Lower lobe of right lung (tissue), 2 donors: ENCODE measurements at places on chromosomes 7 and 10. TPM values are rescaled to one million over a fixed set of nuclear protein-coding genes. Genes with fewer than 3 reads are reported as not detected.
A peak's percentile ranks its signal among the peaks of the same experiment; 100 is the strongest.

SLC26A3 gene
- not detected for total RNA-seq

NXPH1 gene
- not detected for total RNA-seq

VAX1 gene
- total RNA-seq = not detected

AGR3 gene
- total RNA-seq = 105 TPM

ANXA8 gene
- 15.0 TPM for total RNA-seq

SEMA3A gene
- 9.7 TPM for total RNA-seq

ARHGEF35 gene
- 10.3 TPM for total RNA-seq

FOXI2 gene
- not detected for total RNA-seq

MEIG1 gene
- total RNA-seq = 0.95 TPM

STAMBPL1 gene
- total RNA-seq = 7.1 TPM

RNF133 gene
- total RNA-seq = 1.0 TPM

OPN4 gene
- total RNA-seq = not detected

DNA sequence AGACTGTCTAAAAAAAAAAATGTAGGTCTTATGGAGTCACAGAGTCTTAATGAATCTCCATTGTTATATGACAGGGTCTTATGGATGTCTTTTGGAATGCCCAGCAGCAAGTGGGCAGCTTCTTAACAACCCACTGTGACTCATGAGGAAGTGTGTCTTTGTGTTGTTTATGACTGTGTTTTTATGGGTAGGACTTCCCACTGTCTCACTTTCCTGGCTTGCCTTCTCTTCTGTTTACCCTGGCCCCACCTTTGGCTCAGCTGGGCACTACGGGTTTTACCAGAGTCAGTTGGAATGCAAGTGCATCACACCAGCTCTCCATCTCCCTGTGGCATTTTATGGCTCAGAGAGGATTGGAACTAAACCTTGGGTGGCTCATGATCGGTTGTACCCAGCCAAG, 580.5 kb downstream of the AUTS2 start:
- H3K4me3 ChIP-seq = no peak overlapping the region
- no peaks in the 10 kb centered on the region for H3K36me3 ChIP-seq
- DNase-seq = peak; percentile 51
- H3K27ac ChIP-seq = no peak overlapping the region

- H3K27ac ChIP-seq = no peak overlapping the region
- DNase-seq = no peak
Observed at GRCh38 chr10:84292502-84292901, 35.9 kb upstream of the CCSER2 start.

GRCh38 chr7:135975166-135975565, 2.0 kb downstream of the MTPN start:
- H3K27me3 ChIP-seq = no peaks in the 10 kb centered on the region
- H3K27ac ChIP-seq = no peak overlapping the region
- H3K4me3 ChIP-seq = peak overlapping the region; percentile 93
- DNase-seq = no peak
- H3K4me1 ChIP-seq = peaks cover 68% of the 10 kb centered on the region

DNA sequence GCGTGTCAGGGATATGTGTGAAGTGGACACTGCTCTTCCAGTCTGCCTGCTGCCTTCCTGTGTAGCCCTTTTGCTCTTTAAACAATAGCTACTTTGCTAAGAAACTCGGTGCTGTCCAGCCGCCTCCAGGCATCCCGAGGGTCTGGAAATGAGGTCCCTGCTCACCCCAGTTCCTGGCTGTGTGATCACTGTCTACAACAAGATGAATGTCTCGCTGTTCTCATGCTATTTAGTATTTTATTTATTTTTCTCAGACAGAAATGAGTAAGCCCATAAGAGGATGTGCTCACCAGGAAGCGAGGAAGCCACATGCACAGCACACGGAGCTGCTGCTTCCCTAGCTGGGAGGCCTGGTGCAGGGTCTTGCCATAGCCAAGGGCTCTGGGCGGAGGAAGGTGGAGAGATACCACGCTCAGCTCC, 167.0 kb upstream of the PITRM1 start:
- H3K4me1 ChIP-seq = no peaks in the 10 kb centered on the region
- DNase-seq = no peak
- H3K4me3 ChIP-seq = no peak overlapping the region
- no peaks in the 10 kb centered on the region for H3K36me3 ChIP-seq

GRCh38 chr7:15209429-15209828, 306.9 kb upstream of the DGKB start:
- no peak overlapping the region for H3K27ac ChIP-seq
- no peak overlapping the region for H3K4me3 ChIP-seq
- H3K4me1 ChIP-seq = no peaks in the 10 kb centered on the region
- no peak for DNase-seq

- H3K36me3 ChIP-seq = no peaks in the 10 kb centered on the region
- H3K4me3 ChIP-seq = no peak overlapping the region
- no peaks in the 10 kb centered on the region for H3K27me3 ChIP-seq
- peaks cover 22% of the 10 kb centered on the region for H3K4me1 ChIP-seq
- no peak overlapping the region for H3K27ac ChIP-seq
Observed at GRCh38 chr10:88848499-88848898, 3.1 kb downstream of the ANKRD22 start.

DNA sequence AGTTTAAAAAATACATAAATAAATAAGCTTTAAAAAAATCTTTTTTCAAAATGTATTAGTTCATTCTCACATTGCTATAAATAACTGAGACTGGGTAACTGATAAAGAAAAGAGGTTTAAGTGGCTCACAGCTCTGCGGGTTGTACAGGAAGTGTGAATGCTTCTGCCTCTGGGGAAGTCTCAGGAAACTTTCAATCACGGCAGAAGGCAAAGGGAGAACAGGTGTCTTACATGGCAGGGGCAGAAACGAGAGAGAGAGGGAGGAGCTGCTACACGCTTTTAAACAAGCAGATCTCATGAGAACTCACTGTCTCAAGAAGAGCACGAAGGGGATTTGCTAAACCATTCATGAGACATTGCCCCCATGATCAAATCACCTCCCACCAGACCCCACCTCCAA, 114.6 kb downstream of the DNAJC1 start:
- no peaks in the 10 kb centered on the region for H3K4me1 ChIP-seq
- no peak overlapping the region for H3K4me3 ChIP-seq
- DNase-seq = no peak
- H3K27ac ChIP-seq = no peak overlapping the region
- H3K27me3 ChIP-seq = no peaks in the 10 kb centered on the region

- no peak overlapping the region for H3K27ac ChIP-seq
- H3K27me3 ChIP-seq = no peaks in the 10 kb centered on the region
- H3K36me3 ChIP-seq = peaks cover 9% of the 10 kb centered on the region
- DNase-seq = no peak
Observed at GRCh38 chr7:133822868-133823552, 304.1 kb upstream of the LRGUK start.

DNA sequence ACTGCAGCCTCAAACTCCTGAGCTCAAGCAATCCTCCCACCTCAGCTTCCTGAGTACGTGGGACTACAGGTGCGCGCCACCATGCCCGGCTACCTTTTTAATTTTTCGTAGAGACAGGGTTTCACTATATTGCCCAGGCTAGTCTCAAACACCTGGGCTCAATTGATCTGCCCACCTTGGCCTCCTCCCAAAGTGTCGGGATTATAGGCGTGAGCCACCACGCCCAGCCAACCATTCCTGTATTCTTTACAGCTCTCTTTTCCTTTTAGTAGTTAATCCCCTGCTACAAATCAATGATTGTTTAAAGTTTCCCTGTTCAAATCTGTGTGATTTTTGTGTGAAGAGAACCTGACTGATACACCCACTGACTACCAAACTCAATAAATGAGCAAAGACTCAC, 75.4 kb upstream of the SVIL start:
- no peaks in the 10 kb centered on the region for H3K36me3 ChIP-seq
- no peak for DNase-seq
- no peaks in the 10 kb centered on the region for H3K4me1 ChIP-seq
- no peaks in the 10 kb centered on the region for H3K27me3 ChIP-seq

- no peaks in the 10 kb centered on the region for H3K36me3 ChIP-seq
- no peak overlapping the region for H3K27ac ChIP-seq
- DNase-seq = no peak
- H3K4me1 ChIP-seq = no peaks in the 10 kb centered on the region
- H3K27me3 ChIP-seq = no peaks in the 10 kb centered on the region
- no peak overlapping the region for H3K4me3 ChIP-seq
Observed at GRCh38 chr7:125098377-125098970, 168.8 kb upstream of the POT1 start.

DNA sequence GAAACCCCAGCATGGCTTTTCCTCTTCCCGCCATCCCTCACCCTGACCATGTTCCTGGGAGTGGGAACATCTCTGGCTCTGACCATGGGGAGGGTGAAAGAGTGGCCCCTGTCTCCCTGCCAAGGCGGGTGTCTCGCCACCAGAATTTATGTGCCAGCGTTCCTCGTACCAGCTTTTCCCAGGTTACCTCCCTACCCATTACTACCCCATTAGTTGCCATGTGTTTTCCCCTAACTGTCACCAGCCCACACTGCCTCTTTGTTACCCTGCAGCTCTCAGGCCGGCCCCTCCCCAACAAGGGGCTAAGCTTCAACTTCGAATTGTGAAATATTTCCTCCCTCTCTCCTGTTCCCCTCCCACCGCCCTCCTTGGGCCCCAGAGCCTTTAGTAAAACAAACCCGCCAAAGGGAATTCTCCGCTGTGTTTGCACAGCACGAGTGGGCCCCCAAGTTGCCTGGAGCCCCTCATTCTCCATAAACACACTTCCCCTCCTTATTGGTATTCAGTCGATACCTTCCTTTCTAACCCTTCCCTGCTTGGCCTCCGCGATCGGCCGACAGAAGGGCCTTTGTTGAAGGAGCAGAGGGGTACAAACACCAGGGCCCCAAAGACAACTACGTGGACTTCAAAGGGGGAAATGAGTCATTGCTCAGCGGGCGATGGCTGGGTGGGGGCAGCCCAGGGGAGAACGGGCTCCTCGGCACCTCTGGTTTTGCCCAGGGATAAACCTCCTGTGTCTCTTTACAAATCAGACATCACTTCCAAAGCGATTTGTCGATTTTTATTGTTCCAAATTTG, 45.5 kb downstream of the SLIT1 start:
- no peak overlapping the region for H3K27ac ChIP-seq
- no peak for DNase-seq
- peaks cover 4% of the 10 kb centered on the region for H3K27me3 ChIP-seq
- H3K4me3 ChIP-seq = no peak overlapping the region
- H3K4me1 ChIP-seq = no peaks in the 10 kb centered on the region
- H3K36me3 ChIP-seq = no peaks in the 10 kb centered on the region

GRCh38 chr7:120729245-120729644, 128.7 kb downstream of the TSPAN12 start:
- H3K27me3 ChIP-seq = no peaks in the 10 kb centered on the region
- DNase-seq = no peak
- H3K36me3 ChIP-seq = no peaks in the 10 kb centered on the region
- peaks cover 7% of the 10 kb centered on the region for H3K4me1 ChIP-seq

- no peak overlapping the region for H3K27ac ChIP-seq
- peaks cover 11% of the 10 kb centered on the region for H3K27me3 ChIP-seq
- DNase-seq = no peak
- no peaks in the 10 kb centered on the region for H3K4me1 ChIP-seq
- no peaks in the 10 kb centered on the region for H3K36me3 ChIP-seq
Observed at GRCh38 chr10:45201271-45201670, 114.1 kb downstream of the OR13A1 start.

DNA sequence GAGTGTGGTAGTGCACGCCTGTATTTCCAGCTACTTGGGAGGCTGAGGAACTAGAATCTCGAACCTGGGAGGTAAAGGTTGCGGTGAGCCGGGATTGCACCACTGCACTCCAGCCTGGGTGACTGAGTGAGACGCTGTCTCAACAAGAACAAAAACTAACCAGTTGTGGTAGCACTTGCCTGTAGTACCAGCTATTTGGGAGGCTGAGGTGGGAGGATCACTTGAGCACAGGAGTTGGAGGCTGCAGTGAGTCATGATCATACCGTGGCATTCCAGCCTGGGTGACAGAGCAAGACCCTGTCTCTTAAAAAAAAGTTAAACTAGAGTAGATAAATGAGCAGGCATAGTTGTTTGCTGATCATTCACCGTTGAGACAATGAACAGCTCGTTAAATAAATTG, 48.9 kb downstream of the CUX1 start:
- H3K27ac ChIP-seq = no peak overlapping the region
- no peaks in the 10 kb centered on the region for H3K27me3 ChIP-seq
- peaks cover 28% of the 10 kb centered on the region for H3K4me1 ChIP-seq
- no peak overlapping the region for H3K4me3 ChIP-seq

DNA sequence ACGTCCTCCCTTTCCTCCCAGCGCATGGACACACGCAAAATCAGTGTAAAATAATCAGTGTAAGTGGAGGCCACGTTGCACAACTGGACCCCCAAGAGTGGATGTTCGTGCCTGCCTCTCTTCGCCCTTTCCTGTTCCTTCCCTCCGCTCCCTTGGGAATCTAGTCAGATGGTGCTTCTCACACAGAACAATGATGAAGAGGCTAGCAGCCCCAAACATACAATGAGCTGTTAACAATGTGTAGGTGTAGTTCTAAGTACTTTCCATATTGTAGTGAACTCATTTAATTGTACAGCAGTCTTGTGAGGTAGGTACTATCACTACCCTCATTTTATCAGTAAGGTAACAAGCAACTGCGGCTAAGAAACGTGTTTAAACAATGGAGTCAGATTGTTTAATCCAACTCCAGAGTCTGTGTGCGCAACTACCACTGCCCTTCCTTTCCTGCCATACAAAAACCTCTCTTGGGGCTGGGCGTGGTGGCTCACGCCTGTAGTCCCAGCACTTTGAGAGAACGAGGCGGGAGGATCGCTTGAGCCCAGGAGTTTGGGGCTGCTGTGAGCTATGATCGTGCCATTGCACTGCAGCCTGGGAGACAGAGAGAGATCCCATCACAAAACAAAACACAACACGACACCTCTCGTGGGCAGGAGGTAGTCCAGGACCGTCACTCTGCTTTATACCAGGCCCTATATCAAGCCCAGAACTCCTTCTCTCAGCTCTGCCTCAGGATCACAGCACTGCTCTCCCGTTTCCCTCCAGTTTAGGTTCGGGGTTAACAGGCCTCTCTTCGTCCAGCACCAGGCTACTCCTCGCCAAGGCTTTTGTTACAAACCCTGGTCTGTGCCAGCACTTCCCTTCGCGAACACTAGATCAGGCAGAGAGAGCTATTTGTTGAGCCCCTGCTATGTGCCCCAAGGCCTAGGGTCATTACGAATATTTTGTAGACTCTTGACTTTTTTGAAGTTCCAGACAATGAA, 1.1 kb downstream of the FKBP9 start:
- H3K36me3 ChIP-seq = no peaks in the 10 kb centered on the region
- DNase-seq = peak; percentile 60
- peak overlapping the region; percentile 96 for H3K4me3 ChIP-seq
- peaks cover 16% of the 10 kb centered on the region for H3K4me1 ChIP-seq

DNA sequence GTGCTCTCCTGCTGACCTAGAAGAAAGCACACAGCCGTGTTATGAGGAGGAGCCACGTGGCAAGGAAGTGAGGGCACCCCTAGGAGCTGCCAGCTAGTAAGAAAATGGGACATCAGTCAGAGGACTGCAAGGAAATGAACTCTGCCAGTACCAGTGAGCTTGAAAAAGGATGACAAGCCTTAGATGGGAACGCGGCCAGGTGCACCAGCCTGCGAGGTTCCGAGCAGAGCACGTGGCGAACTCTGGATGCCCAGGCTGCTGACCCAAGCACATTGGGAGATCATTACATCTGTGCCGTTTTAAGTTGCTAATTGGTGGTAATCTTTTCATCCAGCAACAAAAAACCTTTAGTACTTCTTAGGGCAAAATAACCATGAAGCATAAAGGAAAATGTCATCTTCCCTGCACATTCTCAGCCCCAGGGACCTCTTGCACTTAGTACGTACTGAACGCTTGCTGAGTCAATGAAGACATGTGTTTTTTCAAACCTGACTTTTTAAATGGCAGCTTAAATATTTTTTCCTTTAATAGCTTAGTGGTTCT, 69.4 kb downstream of the AMZ1 start:
- H3K4me1 ChIP-seq = peaks cover 51% of the 10 kb centered on the region
- H3K27ac ChIP-seq = peak overlapping the region; percentile 68
- no peak overlapping the region for H3K4me3 ChIP-seq
- H3K27me3 ChIP-seq = no peaks in the 10 kb centered on the region
- H3K36me3 ChIP-seq = no peaks in the 10 kb centered on the region
- DNase-seq = no peak
